ENCODE measurements at places on chromosomes 5 and 9.

DNA sequence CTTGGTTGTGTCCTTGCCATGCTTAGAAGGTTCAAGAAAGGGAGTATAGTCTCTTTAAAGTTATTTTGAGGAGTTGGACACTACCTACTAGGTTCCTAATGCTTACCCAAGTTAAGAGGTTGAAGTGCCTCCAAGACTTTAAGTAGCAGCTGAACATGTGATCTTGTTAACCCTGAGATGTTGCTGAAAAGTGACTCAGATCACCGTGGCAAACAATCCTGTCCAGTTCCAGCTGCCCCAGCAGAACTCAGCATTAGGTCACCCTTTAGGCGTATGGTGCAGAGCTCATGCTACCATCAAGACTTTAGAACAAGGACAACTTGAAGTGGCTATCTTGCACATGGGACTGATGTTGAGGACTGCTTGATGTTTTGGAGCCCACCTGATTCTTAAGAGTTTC is 22.5 kb downstream of the ZNF462 start:
- DNase-seq: no peak

GRCh38 chr5:134877159-134877558 is 3.0 kb downstream of the TXNDC15 start:
- DNase-seq: no peak

DNA sequence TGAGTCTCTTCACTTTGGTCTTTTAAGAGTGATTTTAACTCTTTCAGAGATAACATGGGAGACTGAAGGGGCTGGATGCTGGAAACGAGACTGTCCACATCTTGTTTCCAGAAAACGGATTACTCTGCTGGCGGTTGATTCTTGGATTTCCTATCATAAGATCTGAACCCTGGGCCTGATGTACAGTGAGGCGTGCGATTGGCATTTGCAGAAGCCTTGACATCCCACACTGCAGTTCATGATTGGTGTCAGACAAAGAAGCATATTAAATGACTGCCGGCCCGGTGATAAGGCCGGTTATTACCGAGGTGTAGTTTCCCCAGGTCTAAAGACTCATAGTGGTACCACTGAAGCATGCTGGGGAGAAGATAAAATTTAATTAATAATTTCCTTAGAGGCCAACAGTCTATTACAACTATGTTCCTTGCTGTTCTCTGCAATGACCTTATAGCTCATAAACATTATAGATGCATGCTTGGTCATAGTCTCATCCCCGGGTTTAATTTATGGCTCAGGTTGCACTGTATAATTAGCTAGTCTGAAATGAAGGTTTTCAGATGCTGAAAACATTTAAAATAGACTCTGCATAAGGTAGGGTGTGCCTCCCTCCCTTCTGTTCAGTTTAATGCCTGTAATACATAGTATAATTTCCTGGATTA is 99.2 kb downstream of the PPP2R2B start:
- no peak for DNase-seq

GRCh38 chr5:143938230-143938629 is 126.3 kb downstream of the HMHB1 start:
- no peak for DNase-seq

GRCh38 chr9:114919611-114920010 is 10.8 kb downstream of the TNFSF8 start:
- DNase-seq: no peak

GRCh38 chr9:137310189-137311052 is 8.3 kb upstream of the NRARP start:
- no peak for DNase-seq

- no peak for DNase-seq
Measured at GRCh38 chr5:137791387-137791786, 37.2 kb upstream of the HNRNPA0 start.

DNA sequence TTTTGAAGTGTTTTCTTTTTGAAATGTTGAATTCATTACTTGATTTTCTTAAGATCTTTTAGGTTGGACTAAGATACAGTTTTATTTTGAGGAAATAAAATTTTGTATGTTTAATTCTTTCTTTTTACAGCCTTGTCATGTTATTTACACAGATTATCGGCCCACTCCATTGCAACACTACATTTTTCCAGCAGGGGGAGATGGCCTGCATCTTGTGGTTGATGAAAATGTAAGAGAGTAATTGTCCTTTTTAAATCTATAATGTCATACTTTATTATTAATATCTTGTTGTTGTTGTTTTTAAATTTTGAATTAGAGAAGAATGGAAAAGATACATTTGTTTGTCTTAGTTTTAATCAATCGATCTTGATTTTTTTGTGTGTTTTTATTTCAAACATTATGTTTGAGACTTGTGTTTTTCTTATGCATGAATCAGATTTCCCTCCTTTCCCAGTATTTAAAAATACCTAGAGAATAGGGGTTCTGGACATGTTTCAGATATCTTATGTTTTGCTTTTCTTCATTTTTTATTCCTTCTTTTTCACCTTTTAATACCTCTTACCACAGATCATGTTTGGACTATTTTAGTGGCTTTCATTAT is 36.7 kb downstream of the MTREX start:
- DNase-seq: no peak

GRCh38 chr5:126508962-126509279 is 85.7 kb downstream of the GRAMD2B start:
- DNase-seq: no peak

GRCh38 chr5:88659529-88660263 is 223.3 kb downstream of the MEF2C start:
- peak; percentile 4 for DNase-seq

DNA sequence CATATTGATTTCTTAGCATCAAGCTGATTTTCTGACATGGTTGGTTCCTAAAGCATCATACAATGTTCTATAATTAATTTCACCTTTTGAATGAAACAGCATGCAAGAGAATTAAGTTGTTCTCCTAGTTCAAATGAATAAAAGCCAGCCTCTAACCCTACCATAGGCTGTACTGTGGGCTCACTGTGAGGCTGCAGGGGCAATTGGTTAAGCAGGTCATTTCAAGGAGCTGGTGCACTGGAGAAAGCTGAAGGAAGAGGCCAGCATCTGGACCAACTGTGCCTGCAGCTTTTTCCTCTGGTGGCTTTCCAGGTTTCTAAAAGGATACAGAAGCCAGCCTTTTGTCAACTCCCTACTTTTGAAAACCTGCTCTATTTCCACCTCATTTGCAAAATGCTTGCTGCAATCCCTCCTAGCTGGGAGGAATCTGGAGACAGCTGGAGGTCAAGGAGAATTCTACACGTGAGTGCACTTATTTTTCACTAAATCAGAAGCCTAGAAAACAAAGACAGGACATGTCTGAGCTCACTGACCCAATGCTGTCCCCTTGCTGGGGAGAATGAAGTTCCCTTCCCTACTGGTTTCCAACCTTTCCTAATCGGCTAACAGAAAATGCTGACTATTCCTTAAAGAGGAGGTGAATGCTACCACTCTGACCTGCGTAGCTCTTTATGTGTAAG is 158.9 kb downstream of the APBA1 start:
- no peak for DNase-seq

DNA sequence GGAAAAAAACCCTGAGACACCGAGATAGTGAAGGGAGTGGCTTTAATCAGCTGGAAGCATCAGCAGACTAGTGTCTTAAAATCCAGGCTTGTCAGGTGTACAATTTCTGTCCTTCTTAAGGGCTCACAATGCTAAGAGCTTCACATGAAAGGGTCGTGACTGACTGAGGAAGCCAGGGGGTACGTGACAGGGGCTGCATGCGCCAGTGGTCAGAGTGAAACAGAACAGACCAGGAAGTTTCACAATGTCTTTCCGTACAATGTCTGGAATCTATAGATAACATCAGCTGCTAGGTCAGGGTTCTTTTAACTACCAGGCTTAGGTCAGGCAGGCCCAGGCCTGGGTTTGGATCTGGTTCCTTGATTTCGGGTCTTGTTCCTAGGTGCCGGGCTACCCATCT is 253.0 kb downstream of the CDH10 start:
- no peak for DNase-seq

DNA sequence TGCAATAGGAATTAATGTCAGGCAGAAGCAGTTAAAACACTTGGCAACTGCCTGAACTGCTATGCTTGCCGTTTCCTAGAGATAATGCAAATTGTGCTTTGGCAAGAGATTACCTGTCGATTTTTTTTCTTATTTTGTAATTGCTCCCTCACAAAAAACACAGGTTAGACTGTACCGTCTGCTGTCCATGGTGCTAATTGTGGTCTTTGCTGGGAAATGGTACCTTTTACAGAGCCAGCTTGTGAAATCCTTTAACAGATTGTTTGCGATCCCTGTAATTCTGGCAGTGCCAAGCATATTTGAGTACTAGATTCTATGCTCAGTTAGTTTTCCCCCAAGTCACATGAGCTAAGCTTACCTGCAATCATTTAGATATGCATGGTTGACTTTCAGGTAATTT is 2125.8 kb upstream of the WWC1 start:
- no peak for DNase-seq

DNA sequence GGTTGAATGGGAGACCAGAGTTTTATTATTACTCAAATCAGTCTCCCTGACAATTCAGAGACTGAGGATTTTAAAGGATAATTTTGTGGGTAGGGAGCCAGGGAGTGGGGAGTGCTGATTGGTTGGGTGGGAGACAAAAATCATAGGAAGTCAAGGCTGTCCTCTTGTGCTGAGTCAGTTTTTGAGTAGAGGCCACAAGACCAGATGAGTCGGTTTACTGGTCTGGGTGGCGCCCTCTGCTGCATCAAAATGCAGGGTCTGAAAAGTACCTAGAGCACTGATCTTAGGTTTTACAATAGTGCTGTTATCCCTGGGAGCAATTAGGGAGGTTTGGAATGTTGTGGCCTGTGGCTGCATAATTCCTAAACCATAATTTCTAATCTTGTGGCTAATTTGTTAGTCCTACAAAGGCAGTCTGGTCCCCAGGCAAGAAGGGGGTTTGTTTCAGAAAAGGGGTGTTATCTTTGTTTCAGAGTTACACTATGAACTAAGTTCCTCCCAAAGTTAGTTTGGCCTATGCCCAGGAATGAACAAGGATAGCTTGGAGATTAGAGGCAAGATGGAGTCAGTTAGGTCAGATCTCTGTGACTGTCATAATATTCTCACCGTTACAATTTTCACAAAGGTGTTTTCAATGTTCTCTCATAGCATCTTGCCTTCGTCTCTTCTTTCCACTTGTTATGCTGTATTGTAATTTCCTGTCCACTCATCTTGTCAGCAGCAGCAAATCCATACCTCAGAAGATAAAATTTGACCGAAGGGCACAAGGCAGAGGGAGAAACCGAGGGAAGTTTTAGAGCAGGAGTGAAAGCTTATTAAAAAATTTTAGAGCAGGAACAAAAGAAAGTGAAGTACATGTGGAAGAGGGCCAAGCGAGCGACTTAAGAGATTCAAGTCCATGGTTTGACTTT is 59.2 kb upstream of the CLINT1 start:
- DNase-seq: no peak

DNA sequence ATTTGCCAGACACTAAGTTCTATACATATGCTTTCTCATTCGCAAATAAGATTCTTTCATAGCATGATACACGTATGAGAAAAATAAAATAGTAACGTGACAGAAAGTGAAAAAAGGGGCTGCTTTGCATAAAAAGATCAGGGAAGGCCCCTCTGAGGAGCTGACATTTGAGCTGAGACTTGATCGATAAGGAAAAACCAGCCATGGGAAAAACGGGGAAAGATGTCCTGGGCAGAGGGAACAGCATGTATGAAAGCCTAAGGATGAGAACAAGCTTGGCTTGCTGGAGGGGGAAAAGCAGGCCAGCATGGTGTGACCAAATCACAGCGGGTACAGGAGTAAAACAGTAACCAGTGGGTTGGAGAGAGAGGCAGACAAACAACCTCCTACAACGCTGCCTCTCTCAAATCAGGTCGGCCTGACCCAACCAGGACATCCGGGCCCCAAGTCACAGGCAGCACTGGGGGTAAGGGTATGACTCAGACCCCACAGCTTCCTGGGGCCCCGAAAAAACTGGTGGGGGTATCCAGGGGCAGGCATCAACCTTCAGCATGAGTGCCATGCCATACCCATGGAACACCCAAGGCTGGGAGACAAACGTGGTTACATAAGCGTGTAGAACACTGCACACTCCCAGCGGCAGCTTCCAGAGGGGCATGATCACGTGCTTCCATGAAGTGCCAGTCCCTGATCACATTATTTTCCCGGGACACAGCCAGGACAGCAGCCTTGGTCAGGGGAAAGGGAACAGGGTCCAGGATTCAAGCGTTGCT is 2.2 kb downstream of the TNIP1 start:
- peak; percentile 14 for DNase-seq

DNA sequence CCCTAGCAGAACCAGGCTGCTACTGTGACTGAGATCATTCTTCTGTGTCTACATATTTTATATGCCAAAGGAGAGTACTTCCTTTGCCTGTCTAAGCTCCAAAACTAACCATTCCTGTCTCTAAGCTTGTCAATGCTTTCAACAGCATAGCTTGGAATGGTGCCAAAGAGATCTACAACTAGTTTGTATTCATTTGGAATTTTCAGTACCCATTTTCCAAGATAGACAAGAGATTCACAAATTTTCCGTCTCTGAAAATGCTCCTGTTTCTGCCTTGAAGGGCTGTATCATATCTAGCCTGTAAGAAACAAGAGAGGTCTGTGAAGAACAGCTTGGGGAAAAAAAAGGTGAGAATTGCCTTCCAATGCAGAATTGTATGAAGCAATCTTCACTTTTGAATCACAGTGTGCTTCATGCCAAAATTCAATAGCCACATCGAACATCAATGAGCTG is 334.4 kb upstream of the ACTBL2 start:
- no peak for DNase-seq

DNA sequence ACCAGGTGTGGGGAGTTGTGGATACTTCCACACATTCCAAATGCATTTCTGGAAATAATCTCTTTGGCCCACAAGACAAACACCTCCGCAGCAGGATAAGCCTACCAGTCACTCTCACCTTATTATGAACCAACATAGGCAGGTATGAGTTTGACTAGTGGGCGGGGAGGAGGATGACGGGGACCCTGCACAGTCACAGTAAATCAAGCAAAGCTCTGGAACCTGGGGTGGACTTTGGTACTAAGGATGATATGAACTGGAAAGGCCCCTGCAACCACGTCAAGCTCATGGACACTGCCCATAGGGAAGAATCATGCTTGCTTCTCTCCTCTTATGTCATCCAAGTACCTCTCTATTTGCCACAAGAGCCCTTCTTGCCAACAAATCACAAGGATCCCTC is 259.4 kb downstream of the HSPA4 start:
- DNase-seq: no peak

GRCh38 chr5:33092719-33093118 is 348.0 kb upstream of the TARS1 start:
- no peak for DNase-seq

- no peak for DNase-seq
Measured at GRCh38 chr9:104748359-104749031, 1.0 kb downstream of the NIPSNAP3A start.

- DNase-seq: no peak
Measured at GRCh38 chr9:86470326-86470725, 116.1 kb upstream of the TUT7 start.

- no peak for DNase-seq
Measured at GRCh38 chr5:138178516-138179276, at the start of the genes BRD8 and KIF20A. BRD8 (minus strand) TSS chr5:138178630; CDS start chr5:138178614, 16 bp downstream. KIF20A (plus strand) TSS chr5:138179112; CDS start chr5:138179681, 569 bp downstream.

- DNase-seq: no peak
Measured at GRCh38 chr5:151743530-151743929, 14.9 kb downstream of the ATOX1 start.

- no peak for DNase-seq
Measured at GRCh38 chr9:72597601-72598000, 76.2 kb downstream of the TMC1 start.
